ENCODE measurements at places on chromosomes 2 and 18. TPM values are rescaled to one million over a fixed set of nuclear protein-coding genes. Genes with fewer than 3 reads are reported as not detected.

The TTN gene
- 2.0 TPM for total RNA-seq

The SALL3 gene
- total RNA-seq = 7.4 TPM

DNA sequence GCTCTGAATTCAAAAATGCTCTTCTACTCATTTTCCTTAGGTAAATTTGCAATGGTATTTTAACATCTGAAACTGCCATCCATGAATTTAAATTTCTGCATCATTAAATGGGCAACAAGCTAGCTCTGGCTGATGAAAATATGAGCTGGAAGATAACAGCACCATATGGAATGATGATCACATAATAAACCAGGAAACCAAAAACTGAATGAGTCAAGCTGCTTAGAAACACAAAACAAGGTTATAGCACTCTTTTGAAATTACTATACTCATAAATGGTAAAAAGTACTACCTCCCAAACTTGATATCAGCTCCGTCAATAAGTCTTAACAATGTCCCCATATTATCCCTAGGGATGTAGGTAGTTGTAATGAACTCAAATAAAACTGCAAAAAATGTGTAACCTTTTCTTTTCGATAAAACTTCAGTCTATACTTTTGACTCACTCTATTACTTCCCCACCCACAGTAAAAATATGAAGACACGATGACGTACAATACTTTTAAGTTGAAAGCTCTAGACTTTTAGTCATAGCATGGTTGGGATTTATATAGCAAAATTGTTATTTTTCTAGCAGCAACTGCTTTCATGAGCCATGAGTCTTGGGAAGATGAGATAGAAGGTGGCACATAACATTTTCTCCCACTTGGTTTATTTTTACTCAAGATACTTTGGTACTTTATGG, 396.7 kb downstream of the CDH2 start:
- no peak for DNase-seq

DNA sequence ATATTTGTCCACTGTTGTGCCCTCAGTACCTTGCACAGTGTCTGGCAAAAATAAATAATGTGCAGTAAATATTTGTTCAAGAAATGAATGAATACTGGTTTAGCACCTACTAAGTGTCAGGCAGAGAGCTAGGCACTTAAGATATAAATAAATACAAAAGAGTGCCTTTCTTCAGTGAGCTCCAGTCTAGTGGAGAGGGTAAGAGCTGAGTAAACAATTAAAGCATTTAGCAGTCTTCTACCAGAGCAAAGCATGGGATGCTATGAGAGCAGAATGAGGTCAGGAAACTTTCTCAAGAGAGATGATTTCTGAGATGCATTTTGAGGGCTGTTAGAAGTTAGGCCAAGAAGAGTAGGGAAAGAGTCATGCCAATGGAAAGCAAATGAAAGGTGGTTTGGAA, 314.7 kb downstream of the DSC3 start:
- DNase-seq = no peak

GRCh38 chr2:46666754-46667153, 187.4 kb downstream of the TMEM247 start:
- no peak for DNase-seq

GRCh38 chr2:42928692-42929545, 136.5 kb upstream of the HAAO start:
- DNase-seq = no peak

DNA sequence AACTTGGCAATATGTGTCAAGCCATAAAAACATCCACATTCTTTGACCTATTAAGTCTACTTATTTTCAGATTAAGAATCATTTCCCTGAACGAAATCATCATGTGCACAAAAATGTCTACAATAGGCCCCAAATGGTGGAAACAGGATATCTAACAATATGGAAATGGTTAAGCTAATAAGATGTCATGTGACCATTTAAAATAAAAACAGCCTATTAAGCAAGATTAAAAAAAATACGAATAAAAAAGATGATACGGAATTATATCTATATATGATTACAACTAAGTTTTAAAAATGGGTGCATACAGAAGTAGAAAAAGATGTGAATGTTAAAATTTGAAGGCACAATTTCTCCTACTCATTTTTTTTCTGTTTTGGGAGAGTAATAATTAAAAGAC, 118.6 kb upstream of the ACVR1C start:
- DNase-seq = no peak

DNA sequence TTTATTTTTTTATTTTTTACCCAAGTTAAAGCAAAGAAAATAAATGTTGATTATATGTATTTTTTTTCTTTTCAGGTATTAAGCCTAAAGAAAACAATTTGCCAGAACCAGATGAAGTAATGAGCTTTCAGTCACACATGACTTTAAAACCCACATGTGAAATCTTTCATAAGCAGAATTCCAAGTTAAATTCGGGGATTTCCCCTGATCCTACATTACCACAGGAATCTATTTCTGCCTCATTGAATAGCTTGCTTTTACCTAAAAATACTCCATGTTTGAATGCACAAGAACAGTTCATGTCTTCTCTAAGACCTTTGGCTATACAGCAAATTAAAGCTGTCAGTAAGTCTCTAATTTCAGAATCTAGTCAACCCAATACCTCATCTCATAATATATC, 26.6 kb downstream of the GEN1 start:
- no peak for DNase-seq

DNA sequence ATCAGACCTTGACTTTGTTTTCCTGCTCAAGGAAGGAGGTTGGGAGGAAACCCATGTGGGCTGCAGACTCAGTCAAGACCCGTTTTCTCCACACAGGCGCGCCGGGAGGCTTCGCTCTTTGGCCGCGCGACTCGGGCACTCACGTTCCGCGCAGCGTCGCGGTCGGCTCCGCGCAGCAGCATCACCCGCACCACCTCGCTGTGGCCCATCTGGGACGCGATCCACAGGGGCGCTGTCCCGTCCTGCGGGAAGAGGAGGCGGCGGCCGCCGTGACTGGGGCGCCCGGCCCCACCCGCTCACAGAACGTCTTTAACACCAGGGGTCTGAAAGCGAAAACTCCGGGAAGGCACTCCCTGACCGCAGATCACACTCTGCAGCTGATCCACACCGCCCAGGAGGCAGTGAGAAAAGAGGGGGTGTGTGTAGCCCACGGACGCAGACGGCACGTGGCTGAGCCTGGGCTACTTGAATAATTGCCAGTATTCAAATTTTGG, 33.1 kb upstream of the NPC1 start:
- no peak for DNase-seq

- DNase-seq = no peak
These were observed 1606.3 kb downstream of the SUCLG1 start for GRCh38 chr2:82852787-82853186.

- DNase-seq = no peak
These were observed 25.9 kb downstream of the RAMP1 start for GRCh38 chr2:237885111-237885930.

DNA sequence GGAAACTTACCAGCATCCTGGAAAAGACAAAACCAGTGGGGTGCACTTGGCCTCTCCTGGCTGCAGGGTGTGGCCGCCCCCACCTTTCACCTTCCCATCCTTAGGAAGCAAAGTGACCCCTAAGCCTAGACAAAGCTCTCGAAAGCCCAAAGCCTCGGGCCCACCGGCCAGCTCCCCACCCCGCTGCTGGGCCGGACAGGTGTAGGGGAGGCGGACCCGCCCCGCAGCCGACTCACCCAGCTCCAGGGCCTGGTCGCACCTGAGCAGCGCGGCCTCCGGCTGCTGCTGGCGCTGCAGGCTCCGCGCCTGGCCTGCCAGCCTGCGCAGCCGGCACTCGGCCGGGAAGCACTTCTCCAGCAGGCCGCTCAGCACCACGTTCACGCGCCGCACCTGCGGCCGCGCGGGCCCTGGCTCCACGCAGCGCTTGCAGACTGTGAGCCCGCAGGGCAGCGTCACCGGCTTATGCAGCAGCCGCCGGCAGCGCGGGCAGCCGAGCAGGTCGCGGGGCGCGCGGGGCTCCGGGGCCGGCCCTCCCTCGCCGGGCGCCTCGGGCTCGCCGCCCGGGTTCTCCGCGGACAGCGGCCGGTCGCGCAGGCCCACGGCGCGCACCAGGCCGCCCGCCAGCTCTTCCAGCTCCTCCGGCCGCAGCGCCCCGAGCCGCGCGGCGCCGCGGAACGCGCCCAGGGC, 979 bp downstream of the LONRF2 start:
- DNase-seq = no peak

- DNase-seq = no peak
These were observed 70.8 kb downstream of the XIRP2 start for GRCh38 chr2:166958986-166959481.

- no peak for DNase-seq
These were observed 9.7 kb downstream of the ZBTB7C start for GRCh38 chr18:48399303-48400075.

- DNase-seq = no peak
These were observed 7.0 kb upstream of the CLIP4 start for GRCh38 chr2:29108225-29108624.

DNA sequence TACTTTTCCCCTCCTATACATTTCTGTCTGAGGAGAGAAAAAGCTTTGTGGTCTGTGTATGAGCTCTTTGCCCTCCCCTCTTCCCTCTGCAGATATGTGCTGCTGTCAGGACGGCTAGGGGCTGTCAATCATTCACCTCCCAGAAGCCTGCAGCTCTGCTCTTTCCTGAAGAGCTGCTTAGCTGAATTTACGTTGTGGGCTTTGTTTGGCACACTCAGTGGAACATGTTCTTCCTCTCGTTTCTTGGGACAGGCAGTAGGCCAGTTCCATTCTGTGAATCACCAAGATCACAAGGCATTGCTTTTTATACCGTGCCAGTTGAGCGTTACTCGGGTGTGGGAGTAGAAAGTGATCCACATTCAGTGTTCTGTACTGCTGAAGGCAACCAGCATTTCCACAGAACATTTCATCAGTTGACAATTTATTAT, 136.7 kb downstream of the LAMA3 start:
- DNase-seq = no peak

DNA sequence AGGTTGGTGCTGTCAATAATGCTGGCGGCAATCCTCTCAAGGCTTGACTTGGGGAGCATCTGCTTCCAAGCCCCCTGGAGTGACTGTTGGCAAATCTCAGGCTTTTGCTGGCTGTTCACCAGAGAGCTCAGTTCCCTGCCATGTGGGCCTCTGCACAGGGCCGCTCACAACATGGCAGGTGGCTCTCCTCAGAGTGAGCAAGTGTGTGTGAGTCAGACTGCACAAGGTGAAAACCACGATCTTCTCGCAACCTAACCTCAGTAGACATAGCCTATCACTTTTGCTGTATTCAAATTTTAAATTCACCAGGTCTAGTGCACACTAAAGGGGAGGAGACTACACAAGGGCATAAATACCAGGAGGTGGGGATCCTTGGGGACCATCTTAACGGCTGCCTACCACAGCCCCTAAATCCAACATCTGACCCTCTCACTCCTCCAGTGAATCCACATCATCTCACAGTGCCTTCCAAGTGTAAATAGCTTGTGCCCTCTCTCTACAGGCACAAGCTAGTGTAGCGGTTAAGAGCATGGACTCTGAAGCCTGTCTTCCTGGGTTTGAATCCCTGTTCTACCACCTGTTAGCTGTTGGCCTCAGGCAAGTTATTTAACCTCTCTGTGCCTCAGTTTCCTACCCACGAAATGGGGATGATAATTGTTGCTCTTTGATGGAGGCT, 187.7 kb upstream of the CXCR4 start:
- DNase-seq = no peak

GRCh38 chr2:62010632-62011256, 105.3 kb downstream of the COMMD1 start:
- no peak for DNase-seq

DNA sequence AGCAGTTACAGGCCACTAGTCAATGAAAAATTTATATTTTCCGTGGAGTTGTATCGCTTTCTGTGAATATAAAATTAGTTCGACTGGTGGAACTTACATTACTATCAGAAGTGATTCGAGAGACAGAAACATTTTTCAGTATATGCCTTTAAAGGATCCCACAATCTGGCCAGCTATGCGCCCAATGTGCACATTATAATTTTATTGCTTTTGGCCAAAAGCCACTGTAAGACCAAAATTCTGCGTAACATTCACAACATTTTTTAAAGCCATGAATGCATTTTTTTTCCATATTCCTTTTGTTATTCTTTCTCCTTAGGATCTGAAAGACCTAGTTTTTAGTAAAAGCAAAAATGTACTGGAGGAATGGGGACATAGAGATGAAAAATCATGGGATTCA, 131.0 kb upstream of the CHAC2 start:
- DNase-seq = no peak

DNA sequence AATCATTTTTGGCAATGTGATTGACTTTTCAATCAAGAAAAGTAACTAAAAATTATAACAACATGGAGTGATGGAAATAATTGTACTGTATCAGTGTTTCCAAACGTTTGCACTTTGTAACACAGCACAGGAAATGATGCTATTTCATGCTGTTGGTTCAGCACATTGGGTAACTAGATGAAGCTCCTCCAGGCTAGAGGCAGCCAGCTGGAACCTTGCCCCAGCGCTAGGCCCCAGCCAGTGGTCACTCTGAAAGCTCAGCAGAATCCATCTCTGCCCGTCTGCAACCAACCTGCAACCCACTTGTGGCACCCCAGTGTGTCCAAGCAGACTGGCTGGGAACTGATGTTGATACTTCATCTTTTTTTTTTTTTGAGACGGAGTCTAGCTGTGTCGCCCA, 15.3 kb downstream of the UNC50 start:
- no peak for DNase-seq

DNA sequence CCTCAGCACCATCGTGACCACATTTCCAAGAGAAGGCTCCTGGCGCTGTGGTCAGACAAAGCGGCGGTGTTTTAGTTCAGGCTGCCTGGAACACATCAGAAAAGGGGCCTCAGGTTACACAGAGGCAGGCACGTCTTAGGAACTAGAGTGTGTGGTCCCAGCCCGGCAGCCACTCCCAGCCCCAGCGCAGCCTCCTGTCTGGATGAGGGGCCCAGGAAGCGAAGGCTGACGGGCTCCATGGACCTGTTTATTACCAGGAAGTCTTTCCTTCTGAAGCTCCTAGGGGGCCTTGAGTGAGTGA, 10.0 kb upstream of the GPR55 start:
- DNase-seq = no peak

DNA sequence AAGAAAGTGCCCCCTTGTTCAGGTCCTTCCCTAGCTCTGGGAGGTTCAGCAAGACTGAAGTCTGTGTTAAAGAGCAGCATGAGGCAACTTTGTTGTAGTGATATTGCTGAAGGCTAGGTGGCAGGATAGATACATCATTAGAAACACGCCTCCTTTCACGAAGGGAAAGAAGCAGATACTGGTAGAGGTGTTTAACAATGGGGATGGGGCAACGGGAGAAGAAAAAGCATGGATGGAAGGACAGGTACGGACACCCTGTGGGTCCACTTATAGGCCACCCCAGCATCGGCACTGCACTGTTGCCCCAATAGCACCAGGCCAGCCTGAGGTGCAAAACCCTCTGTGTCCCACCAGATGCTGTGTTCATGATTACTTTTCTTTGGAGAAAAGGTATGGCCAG, 3.5 kb upstream of the IGFBP5 start:
- no peak for DNase-seq
